Fibroblast of lung (primary cell): ENCODE measurements at places on chromosomes 7 and 10. TPM values are rescaled to one million over a fixed set of nuclear protein-coding genes. Genes with fewer than 3 reads are reported as not detected.
A peak's percentile ranks its signal among the peaks of the same experiment; 100 is the strongest.

GRCh38 chr7:7504910-7505704, 30.6 kb downstream of the COL28A1 start:
- H3K4me3 ChIP-seq = no peak overlapping the region
- H3K36me3 ChIP-seq = no peaks in the 10 kb centered on the region
- no peak for DNase-seq
- no peaks in the 10 kb centered on the region for H3K4me1 ChIP-seq
- H3K27me3 ChIP-seq = no peaks in the 10 kb centered on the region

The UBTD1 gene
- 10.7 and 15.0 TPM in 2 replicates for polyA plus RNA-seq

The PIP4K2A gene
- 28.5 and 30.2 TPM in 2 replicates for polyA plus RNA-seq

DNA sequence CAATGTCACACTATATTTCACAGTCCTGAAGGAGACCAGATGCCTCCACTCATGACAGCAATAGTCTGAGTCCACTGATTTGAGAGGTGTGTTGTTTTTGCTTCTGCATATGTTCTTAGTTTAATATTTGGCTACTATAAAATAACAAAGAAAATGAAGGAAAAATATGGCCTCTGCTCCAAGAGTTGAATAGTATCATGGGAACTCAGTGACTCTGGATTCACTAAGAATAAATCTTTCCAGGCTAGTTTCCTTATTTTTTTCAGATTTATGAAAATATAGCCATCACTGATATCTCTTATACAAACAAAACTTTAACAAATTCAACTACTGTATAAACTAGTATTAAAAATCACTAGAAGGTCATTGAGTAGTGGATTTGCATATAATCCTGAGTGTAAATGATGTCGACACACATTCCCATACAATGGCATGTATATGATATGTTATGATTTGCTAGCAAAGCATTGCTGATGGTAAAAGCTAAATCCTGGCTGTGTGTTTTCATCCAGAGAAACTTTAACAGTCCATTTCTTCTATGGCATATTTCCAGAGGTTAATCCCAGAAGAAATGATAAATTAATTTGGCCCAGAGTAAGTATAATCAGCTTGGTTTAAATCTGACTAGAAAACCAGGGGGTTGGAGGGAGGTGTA, 66.0 kb upstream of the VIPR2 start:
- no peaks in the 10 kb centered on the region for H3K36me3 ChIP-seq
- no peaks in the 10 kb centered on the region for H3K27me3 ChIP-seq
- DNase-seq = no peak
- no peak overlapping the region for H3K4me3 ChIP-seq
- H3K27ac ChIP-seq = no peak overlapping the region
- no peaks in the 10 kb centered on the region for H3K4me1 ChIP-seq

- H3K4me3 ChIP-seq = no peak overlapping the region
- H3K27me3 ChIP-seq = no peaks in the 10 kb centered on the region
- no peak overlapping the region for H3K27ac ChIP-seq
- no peaks in the 10 kb centered on the region for H3K36me3 ChIP-seq
- DNase-seq = no peak
Measured at GRCh38 chr10:67852761-67853160, 14.8 kb upstream of the DNAJC12 start.

DNA sequence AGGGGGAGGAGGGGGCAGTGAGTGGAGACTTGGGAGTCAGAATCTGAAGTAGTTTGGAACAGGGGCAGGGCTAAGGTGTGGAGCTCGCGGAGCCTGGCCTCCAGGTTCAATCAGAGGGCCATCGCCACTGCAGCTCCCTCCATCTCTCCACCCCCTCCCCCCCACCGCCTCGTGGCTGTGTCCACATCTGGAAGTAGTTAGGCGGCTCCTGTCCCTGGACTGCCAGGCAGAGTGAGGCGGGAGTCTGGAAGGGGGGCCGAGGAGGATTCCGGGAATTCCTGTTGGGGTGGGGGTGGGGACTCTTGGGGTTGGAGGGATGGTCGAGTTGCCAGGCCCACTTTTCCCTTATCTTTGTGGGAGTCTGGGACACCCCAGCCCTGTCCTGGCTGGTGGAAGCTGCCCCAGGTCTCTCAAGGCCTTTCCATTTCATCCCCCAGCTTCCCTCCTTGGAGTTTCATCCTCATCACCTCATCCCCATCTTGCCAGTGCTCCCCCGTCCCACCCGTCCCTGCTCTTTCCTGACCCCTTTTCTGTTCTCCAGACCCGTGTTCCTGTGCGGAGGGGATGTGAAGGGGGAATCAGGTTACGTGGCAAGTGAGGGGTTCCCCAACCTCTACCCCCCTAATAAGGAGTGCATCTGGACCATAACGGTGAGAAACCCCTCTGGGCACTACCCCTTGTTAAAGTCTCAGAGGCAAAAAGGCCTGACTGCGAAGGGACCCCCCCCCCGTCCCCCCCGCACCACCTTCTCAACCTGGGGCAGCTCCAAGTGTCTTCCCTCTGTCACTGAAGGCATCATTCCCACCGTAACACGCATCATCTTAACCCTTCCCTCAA, 944 bp downstream of the PCOLCE start:
- H3K4me1 ChIP-seq = peaks cover 4% of the 10 kb centered on the region
- H3K4me3 ChIP-seq = peak overlapping the region; percentile 95
- no peaks in the 10 kb centered on the region for H3K27me3 ChIP-seq
- peaks cover 19% of the 10 kb centered on the region for H3K36me3 ChIP-seq
- peak overlapping the region; percentile 79 for H3K27ac ChIP-seq

- no peaks in the 10 kb centered on the region for H3K36me3 ChIP-seq
- no peak overlapping the region for H3K4me3 ChIP-seq
- no peaks in the 10 kb centered on the region for H3K27me3 ChIP-seq
- peak; percentile 39 for DNase-seq
Measured at GRCh38 chr10:4370376-4370775, 455.6 kb upstream of the AKR1E2 start.

GRCh38 chr7:29332875-29333855, 138.6 kb downstream of the CHN2 start:
- H3K27me3 ChIP-seq = no peaks in the 10 kb centered on the region
- no peak for DNase-seq
- no peaks in the 10 kb centered on the region for H3K4me1 ChIP-seq
- no peaks in the 10 kb centered on the region for H3K36me3 ChIP-seq
- no peak overlapping the region for H3K27ac ChIP-seq
